CMK (cell line): ENCODE measurements at places on chromosomes 11 and 22.

DNA sequence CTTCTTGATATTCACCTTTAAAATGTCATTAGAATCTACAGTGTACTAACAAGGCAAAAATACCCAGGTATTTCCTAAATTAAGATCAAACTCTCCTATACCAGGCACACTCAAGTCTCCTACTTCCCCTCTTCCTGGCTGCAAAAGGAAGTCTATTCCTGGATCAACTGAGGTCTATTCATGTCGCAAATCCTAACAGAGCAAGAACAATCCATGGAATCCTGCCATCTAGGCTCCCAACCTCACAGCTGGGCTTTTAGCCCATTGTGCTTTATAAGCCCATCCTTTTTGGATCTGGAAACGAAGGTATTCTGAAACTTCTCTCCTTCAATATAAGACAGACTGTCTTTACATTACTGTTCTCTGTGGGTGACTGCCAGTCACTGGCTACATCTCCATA lies 161.8 kb downstream of the SOX6 start:
- no peak for DNase-seq

DNA sequence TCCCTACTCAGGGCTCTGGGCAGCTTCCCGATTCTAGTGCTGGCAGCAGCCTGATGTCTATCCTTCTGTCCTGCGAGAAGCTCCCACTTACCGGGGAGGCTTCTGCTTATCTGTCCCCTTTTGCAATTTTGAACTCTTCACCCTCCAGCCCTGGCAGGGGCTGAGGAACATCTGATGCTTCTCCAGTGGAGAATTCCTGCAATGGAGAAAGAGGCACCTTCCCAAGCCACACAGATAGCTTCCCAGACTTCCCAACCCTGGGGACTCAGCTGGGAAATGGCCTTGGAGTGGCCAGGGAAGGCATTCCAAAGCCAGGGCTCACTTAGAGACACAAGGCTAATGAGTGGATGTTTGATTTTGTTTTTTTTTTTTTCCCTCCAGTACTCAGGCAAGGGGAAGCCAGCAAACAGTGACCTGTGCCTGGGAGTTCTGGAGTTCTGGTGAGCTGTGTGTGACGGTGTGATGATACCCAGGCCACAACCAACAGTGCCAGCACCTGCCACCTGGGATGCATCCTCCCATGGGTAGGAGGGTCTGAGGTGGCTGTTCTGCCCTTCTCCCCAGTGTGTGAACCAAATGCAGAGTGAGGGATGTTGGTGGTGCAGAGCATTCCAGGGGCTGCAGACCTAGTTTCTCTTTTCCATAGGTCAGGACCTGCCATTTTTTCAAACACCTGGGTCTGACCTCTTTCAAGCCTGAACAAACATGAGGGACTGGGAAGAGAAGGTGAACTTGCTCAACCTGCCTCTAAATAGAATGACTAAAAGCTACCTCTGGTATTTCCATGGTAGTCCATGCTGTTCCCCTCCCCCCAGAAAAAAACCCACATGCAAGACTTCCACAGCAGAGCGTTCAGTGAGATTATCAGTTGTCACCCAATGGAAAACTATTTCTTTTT lies 95.1 kb downstream of the CCDC81 start:
- no peak for DNase-seq

GRCh38 chr11:111157571-111157970 lies 88.0 kb upstream of the POU2AF2 start:
- DNase-seq = no peak

DNA sequence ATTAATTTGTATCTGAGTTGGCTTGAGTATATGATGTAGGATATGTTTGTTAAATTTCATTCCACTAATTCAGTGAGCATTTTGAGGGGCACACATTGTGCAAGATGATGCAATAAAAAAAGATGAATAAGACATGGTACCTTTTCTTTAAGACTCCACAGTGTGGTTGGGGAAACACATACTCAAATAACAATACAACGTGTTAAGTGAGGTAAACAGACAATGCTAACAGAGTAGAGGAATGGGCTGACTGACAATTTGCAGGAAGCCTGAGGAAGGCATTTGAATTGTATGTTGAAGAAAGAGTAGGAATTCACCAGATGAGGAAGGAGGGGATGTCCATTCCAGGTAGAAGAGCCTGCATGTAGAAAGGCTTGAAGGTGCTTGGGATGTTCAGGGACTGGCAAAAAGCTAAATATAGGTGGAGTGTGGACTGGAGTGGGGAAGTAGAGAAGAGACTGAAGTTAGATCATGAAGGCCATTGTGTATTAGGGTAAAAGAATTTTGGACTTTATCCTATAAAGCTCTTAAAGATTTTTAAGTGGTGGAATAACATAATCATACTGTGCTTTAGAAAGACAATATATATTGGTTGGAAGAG lies 6.8 kb downstream of the RNF169 start:
- DNase-seq = no peak

DNA sequence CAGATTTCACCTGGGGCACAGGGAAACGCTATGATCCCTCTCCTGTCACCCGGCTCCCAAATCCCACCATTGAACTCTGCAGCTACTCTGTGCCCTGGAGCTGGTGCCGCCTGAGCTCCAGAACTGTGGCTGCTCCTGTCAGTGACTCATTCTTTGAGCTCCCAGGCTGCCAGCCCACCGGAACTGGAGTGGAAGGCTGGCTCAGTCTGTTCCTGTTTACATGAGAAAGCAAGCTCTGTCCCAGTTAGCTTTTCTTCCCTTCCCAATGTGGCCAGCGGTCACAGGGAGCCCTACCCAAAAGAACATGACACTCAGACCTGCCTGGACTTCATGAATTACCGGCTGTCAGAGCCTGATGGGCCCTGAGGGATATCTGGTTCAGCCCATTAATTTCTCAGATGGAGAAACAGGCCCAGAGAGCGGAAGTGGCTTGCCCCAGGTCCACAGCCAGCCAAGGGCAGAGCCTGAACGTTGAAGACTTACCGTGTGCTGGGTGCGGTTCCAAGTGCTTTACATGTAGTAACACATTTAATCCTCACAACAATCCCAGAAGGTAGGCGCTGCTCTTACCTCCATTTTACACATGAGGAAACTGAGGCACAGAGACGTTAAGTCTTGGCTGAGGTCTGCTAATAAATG lies 23.8 kb upstream of the IGSF22 start:
- no peak for DNase-seq

DNA sequence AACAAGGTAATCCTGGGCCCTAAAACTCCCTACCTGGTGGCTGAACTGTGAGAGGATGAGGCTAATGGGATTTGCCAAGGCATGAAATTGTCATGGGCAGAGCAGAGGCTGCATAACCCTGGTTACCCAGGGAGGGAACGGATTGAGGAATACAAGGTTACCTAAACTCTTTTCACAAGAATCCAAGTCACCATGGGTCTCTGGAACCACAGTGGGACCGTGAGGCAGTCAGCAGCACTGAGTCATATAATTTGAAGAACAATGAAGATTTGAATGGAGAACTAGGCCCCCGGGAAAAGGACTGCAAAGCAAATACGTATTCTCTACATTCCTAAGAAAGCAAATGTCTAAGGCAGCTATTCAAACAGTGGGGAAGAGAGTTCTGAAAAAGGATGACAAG lies 19.8 kb downstream of the CAT start:
- DNase-seq = no peak

DNA sequence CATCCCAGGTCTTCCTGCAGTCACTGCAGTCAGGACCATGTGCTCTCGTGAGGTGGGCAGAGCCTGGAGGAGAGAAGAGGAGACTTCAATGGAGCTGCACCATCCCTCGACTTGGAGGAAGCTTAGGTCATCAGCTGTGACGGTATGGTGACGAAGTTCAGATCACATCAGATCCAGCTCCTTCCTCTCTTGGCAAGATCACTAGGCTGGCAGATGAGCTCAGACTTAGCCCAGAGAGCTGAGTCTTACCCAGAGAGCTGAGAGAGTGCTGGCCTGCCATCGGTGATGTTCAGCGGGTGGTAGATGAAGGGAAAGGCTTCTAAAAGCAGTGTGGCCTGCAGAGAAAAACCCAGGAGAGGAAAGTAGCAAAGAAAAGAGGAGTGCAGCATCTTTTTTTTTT lies 1.8 kb upstream of the SLC15A3 start:
- DNase-seq = no peak
